Activated effector memory CD4-positive, alpha-beta T cell treated with anti-CD3 and anti-CD28 coated beads, Interleukin-2, amount 50 U/mL, for 16 hours (primary cell): ENCODE measurements at places on chromosomes 12 and 14.

DNA sequence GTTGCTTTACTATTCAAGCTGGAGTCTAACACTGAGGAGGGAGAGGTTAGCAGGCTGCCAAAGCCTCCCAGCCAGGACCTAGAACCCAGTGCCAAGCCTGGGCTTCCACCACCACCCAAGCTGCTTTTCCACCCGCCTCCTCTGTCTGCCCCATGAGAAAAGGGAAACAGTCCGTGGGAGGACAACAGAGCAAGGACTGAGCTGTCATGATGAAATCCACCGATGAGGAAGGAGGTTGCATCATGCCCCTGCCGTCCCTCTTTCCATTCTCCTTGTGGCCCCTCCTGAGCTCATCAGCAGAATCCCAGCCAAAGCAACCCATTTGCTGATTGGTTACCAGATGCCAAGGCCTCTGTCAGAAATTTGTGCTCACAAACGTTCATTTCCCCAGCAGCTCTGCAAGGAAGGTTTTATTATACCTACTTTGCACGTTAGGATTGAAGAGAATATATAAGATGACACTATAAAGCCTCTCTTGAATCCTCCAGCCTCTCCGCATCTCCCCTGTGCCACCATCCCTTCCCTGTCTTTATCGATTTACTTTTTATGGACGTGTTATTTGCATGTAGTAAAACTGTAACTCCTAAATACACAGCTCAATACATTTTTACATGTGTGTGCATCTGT is 6.3 kb upstream of the SERPINA1 start:
- no peak for DNase-seq

DNA sequence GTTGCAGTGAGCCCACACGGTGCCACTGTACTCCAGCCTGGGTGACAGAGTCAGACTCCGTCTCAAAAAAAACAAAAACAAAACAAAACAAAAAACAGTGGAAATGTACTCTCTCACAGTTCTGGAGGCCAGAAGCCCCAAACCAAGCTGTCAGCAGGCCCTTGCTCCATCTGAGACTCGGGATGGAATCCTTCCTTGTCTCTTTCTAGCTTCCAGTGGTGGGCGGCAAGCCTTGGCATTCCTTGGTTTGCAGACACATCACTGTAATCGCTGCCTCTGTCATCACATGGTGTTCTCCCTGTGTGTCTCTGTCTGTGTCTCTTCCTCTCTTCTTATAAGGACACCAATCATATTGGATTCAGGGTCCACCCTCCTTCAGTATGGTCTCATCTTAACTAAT is 6.4 kb downstream of the TNS2 start:
- DNase-seq, result peak; percentile 57

DNA sequence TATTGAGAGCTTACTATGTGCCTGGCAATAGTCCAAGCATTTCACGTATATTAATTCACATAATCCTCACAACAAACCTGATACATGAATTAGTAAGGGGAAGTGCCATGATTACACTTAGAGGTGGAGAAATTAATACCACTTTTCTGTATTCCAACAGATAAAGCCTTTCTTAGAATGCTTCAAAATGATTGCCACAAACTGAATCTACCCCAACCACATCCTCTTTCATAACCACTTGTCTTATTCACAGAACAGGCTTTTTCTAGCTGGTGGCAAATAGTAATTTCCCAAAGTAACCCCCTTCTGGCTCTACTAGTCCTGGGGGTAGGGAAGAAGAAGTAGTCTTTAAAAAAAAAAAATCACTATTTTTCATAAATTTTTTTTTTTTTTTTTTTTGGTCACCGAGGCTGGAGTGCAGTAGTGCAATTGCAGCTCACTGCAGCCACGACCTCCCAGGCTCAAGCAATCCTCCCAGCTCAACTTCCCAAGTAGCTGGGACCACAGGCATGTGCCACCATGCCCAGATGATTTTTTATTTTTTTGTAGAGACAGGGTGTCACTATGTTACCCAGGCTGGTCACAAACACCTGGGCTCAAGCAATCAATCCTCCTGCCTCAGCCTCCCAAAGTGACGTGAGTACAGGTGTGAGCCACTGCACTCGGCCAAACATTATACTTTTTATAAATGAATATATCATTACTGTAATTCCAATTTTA is 59.0 kb upstream of the ARID2 start:
- DNase-seq, result no peak

DNA sequence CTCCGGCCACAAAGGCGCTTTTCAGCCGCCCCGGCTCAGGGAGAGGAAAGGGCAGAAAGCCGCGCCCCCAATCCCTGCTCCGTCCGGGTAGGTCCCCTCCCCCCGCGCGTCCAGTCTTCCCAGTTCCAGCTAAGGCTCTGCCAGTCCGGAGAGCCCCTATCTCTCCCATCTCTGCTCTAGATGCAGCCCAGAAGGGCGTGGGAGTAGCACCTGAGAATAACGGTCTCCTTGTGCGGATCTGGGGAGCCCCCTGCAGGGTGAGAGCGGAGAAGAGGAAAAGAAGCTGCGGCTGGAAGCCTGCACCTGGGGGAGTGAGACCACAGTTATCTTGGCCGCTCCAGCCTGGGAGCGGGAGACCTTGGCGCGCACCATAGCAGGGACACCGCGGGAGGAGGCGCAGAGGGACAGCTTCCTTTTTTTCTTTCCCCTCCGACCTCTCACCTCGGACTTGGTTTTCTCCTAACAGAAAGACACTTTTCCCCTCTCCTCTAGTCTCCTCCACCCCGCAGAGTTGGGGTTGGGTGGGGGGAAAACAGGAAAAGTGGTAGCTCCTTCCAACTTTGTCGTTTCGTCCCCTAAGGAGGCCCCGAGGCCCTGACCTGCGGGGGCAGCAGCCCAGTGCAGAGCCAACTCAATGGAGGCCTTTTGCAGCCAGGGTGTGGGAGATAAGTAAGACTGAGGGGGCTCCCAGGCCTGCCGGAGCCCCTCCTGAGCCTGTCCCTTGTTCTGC is 2.4 kb downstream of the DHH start:
- DNase-seq, result peak; percentile 85

DNA sequence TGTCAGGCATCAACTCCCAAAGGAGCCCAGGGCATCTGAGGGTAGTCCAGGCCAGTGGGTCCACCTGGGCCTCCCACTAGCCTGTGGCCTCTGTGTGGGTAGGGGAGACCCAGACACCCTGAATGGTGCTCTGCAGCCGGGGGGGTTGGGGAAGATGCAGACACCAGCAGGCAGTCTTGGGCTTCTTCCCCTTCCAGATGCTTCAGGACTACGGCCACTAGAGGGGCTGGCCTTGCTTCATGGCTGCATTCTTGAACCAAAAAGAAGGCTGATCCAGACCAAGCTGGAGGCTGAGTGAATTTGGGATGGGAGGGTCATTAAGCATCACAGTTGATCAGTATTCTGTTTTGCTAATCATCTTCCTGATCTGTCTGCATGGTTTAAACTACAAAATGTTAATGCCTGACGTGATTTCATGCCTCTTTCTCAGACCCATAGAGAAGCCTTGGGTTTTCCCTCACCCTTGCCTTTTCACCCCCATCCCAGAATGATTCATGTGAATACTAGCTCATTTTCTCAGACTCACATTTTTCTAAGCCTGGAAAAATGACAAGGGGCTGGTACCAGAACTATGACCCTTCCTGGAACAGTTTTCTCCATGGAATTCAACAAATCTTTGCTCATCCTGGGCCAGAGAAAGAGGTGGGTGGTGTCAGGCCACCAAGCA is 134.2 kb downstream of the NTF3 start:
- DNase-seq, result no peak

DNA sequence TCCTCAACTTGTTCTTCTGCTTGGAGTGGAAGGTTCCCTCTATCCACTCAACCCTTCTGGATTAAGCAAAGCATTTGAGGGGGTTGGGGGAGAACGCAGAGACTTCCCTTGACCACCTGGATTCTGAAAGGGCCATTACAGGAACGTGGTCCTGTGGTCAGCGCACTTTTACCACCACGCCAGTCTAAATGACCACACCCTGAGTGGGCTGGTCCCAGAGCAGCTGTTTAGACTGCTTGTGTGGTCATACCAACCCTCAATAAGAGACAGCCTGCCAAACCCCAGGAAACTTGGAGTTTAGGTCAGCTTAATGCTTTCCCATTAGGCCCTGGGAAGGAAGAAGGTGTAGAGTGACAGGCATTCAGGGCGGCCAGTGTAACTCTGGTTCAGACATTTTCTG is 165.5 kb upstream of the ATP2B1 start:
- no peak for DNase-seq

DNA sequence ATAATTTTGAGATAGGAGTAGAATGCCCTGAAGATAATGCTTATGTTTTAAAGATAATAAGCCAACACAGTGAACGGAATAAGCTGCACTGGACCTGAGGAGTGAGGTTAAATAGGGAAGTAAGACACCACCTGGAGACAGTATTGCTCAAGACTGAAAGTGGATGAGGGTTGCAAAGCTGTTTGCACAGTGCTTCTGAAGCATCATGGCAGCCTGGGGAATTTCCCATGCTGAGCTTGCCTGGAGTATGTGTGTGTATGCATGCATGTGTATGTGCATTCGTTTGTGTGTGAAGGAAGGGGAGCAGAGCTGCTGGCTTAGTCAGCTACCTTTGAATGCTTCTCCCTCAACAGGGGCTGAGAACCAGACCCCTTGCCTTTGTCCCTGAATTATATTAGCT is 35.8 kb downstream of the BHLHE41 start:
- no peak for DNase-seq

- no peak for DNase-seq
These were observed 53.4 kb downstream of the ELK3 start for GRCh38 chr12:96247563-96247962.

GRCh38 chr12:51900323-51900889 is 6.9 kb upstream of the ACVRL1 start:
- DNase-seq, result no peak

GRCh38 chr12:50275556-50275955 is 7.8 kb downstream of the LIMA1 start:
- no peak for DNase-seq
